ENCODE measurements at places on chromosomes 4 and X.

GRCh38 chr4:99091216-99091575 is 2.6 kb upstream of the ADH5 start:
- no peak for DNase-seq

DNA sequence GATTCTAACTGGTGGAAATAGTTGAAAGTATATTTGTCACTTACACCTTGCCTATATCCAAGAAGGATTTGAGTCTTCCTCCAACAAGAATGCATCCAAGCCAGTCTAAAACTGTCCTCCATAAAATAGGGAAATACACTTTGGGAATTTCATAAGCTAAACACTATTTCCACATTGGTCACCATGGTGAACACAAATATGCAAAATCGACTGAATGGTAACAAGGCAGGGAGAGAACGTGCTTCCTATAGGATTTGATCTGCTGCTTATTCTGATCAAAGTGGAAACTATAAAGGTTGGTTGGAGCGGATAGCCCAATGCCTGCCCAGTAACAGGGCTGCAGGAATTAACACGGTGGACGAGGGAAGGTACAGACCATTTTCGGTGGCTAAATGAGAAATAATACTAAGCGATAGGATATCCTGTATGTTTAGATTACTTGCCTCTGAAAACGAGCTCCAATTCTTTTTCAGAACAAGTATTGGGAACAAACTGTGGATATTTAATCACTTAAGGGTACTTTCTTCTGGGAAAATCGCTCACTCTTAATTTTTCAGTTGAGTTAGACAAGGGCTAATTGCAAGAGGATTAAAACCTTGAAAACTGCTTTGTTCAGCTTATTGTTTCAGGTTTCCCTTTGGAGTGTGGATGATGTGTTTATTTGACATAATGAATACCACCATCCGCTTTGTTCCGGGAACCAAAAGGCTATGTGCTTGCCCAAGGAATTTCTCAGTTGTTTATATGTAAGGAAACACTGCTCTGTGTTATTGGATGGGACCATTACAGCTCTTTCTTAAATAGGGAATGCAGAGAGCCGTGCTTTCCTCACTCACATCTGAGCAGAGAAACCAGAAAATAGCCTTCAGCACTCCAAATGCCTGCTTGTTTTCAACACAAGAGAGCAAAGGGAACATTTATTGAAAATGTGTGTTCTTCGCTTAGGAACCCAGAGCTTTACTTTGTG is 194.4 kb downstream of the CBR4 start:
- DNase-seq, result no peak

- DNase-seq, result no peak
Measured at GRCh38 chr4:61468024-61468720, 268.0 kb downstream of the ADGRL3 start.

GRCh38 chrX:103211012-103211715 is 3.7 kb upstream of the BEX4 start:
- peak; percentile 23 for DNase-seq

- no peak for DNase-seq
Measured at GRCh38 chrX:42869659-42870476, 91.9 kb upstream of the PPP1R2C start.

GRCh38 chr4:124953061-124953460 is 240.5 kb upstream of the ANKRD50 start:
- DNase-seq, result no peak

Data from Caco-2 (cell line).